Fibroblast of skin of abdomen (primary cell): ENCODE measurements at places on chromosomes 2 and 18.

DNA sequence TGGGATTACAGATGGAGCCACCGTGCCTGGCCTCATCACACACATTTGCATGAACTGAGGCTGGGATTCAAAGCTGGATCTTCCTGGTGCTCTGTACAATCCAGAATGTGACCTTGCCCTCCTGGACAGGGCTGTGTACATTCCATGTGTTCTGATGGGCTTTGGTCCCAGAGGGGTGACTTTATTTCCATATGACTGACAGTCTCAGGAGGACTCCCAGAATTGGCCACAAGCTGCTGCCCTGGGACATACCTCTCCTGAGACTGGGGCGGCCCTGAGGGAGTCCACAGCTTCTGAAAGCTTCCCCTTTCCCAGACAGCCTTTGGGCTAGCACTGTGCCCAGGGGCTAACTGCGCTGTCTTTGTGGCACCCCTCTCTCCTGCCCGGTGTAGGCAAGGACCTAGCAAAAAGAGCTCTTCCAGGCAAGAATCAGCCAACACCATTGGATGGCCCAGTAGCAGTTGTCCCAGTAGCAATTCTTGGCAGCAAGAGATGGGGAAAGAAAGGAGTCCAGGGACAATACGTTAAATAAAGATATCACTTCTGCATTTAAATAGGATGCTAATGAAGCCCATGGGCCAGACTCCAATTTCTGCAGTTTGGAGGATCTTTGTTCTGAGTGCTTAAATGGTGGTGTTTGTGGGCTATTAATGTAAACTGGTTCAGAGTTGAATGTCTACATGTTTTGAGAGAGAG lies 26.4 kb upstream of the ZNF532 start:
- DNase-seq: no peak

DNA sequence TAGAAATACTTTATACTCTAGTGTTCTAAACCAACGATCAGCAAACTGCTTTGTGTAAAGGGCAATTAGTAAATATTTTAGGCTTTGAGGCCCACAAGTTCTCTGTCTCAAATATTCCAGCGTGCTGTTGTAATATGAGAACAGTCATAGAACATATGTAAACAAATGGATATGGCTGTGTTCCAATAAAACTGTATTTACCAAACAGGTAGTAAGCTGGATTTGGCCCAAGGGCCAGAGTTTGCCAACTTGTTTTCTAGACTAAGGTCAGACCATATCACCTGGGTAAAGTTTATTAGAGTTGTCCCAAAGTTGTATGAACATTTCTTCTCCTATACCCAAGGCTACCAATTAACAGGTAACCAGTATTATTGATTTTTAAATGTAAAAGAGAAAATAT lies 303.2 kb upstream of the MC4R start:
- DNase-seq: no peak

DNA sequence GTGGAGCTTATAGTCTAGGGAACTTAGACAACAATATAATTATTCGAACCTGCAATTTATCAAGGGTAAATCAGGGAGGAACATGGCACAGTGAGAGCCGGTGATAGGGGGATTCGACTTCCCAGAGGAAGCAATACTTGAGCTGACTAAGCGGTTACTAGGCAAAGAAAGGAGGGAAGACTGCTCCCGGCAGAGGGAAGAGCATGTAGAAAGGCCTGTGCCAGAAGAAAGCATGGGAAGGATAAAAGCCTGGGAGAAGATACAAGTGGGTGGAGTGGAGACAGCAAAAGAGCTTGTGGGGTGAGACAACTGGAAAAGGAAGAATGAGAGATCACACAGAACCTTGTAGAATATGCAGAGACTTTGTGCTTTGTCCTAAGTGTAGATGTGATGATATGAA lies 93.3 kb downstream of the MARCHF4 start:
- DNase-seq: no peak

- no peak for DNase-seq
Observed at GRCh38 chr2:53504507-53504906, 263.1 kb upstream of the CHAC2 start.

DNA sequence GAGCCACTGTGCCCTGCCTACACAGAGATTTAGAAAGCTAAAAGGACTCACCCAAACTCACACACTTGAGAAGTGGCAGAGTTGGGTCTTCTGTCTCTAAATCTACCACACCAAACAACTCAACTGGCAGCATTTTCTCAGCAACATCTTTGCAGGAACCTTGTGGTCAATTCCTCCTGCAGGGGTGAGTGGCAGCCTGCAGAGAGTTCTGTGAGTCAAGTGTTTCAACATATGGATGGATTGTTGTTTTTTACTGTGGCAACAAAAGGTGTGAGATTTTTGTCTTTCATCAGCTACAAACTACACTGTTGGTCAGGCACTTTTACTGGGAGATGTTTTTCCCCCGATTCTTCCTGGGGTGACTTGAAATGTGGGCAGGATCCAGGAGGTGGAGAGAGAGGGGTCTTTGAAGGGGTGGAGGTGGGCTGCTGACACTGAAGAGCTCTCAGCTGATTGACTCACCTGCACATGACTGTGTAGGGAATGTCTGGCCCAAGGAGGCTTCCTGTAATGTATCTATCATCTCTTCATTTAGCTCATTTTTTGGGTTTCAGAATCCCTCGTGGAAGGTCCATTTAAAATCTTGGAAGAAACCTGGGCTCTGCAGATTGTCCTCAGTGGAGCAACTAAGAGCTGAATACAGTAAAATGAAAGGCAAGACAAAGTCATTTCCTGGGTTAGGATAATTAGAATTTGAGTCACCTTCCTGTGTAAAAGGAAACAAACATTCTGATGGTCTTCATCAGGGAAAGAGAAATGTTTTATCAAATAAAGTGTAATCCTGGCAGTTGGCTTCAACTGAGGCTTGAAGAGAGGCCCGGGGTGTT lies 98.6 kb downstream of the MSH2 start:
- peak; percentile 57 for DNase-seq

- no peak for DNase-seq
Observed at GRCh38 chr2:109266496-109266895, 137.5 kb downstream of the SH3RF3 start.

DNA sequence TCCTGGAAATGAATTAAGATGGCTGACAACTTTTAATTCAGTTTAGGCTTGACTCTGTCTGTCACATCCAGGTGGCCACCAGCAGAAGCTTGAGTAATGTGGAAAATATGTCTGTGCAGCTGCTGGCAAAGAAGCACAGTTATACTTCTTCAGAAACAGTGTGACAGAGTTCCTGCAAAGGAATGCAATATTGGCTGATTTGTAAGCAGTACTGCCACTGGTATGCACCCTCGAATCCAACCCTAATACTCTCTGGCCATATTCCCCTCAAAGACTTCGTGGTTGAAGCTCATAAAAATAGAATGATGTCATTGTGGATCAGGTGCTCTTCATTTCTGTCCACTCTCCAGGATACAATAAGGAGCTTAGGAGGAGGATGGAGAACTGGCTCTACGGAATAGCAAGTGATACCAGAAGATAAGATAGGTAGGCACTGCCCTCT lies 86.2 kb downstream of the METTL8 start:
- peak; percentile 93 for DNase-seq

- DNase-seq: no peak
Observed at GRCh38 chr2:238497610-238498005, 70.9 kb downstream of the ASB1 start.

GRCh38 chr2:168935810-168936581 lies 34.9 kb downstream of the G6PC2 start:
- DNase-seq: peak; percentile 13

DNA sequence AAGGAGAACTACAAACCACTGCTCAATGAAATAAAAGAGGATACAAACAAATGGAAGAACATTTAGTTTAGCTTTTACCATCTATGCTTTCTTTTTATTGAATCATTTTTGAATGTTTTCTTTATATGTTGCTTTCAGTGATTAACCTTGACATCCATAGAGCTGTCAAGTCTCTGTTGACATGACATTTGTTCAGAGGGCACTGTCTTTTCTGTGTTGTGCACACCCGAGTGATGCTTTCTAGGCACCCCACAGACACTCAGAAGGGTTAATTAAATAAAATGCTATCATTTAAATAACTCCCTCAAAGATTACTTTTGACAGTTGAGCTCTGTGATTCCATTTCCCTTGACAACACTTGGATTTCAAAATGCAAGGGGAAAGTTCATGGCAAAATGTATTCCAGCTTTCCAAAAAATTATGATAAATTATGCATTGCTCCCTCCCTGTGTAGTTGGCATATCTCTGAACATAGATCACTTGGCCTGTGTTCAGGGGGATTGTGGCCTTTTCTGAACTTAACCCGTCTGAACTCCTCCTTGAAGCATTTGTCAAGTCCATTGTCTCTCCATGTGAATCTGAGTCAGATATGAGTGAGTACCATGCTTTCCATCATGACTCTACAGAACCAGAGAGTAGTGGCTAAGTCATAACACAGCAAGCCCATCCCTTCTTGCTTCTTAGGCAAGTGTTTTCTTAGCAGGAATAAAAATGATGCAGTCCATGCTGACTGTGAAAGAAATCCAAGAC lies 372.6 kb downstream of the RPRM start:
- no peak for DNase-seq

GRCh38 chr2:144239726-144240125 lies 280.2 kb downstream of the ZEB2 start:
- DNase-seq: no peak

GRCh38 chr2:233857511-233858141 lies 3.3 kb upstream of the HJURP start:
- DNase-seq: no peak

DNA sequence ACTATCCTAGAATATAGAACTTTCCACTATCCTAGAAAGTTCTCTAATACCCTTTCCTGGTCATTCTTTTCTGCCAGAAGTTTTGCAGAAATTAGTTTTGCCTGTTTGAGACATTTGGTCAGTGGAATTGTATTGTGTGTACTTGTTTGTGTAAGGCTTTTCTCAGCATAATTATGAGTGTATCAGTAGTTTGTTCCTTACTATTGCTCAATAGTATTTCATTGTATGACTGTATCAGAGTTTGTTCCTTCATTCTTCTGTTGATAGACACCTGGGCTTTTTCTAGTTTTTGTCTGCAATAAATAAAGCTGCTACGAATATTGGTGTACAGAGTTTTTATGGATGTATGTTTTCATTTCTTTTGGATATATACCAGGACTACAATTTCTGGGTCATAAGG lies 27.2 kb downstream of the CCDC138 start:
- no peak for DNase-seq
